SJSA1 (cell line): ENCODE measurements at places on chromosomes 2 and 18.

DNA sequence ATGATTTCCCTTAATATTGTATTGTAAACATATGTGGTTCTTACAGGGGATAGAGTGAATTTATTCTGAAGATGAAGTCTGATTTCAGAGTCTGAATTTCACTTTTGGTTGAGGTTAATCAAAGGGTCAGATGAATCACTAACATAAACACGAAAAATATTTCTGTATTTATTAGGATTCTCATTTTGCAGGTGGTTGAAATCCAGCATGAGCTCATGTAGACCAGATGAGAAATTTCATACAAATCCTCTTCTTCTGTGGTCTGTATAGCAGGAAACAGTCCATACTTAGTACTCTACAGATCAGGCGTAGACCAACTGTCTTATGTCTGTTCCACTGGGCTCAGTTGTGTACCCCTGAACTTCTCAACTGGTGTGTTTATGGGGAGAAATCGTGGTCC lies 157.8 kb downstream of the BABAM2 start:
- no peaks in the 10 kb centered on the region for H3K27me3 ChIP-seq
- H3K36me3 ChIP-seq: no peaks in the 10 kb centered on the region
- H3K4me1 ChIP-seq: peaks cover 21% of the 10 kb centered on the region
- no peak overlapping the region for H3K4me3 ChIP-seq

- H3K4me3 ChIP-seq: no peak overlapping the region
- no peaks in the 10 kb centered on the region for H3K27me3 ChIP-seq
- H3K36me3 ChIP-seq: no peaks in the 10 kb centered on the region
- H3K27ac ChIP-seq: no peak overlapping the region
- no peaks in the 10 kb centered on the region for H3K4me1 ChIP-seq
Measured at GRCh38 chr18:70489986-70490933, 201.4 kb downstream of the SOCS6 start.

- H3K27ac ChIP-seq: no peak overlapping the region
- H3K4me3 ChIP-seq: no peak overlapping the region
- no peaks in the 10 kb centered on the region for H3K36me3 ChIP-seq
- H3K4me1 ChIP-seq: no peaks in the 10 kb centered on the region
Measured at GRCh38 chr18:37563931-37564392, 1.6 kb downstream of the CELF4 start.

GRCh38 chr2:231988179-231988866 lies 26.8 kb downstream of the DIS3L2 start:
- DNase-seq: no peak
- H3K36me3 ChIP-seq: peaks cover 4% of the 10 kb centered on the region
- H3K4me1 ChIP-seq: peaks cover 10% of the 10 kb centered on the region
- no peak overlapping the region for H3K27ac ChIP-seq

DNA sequence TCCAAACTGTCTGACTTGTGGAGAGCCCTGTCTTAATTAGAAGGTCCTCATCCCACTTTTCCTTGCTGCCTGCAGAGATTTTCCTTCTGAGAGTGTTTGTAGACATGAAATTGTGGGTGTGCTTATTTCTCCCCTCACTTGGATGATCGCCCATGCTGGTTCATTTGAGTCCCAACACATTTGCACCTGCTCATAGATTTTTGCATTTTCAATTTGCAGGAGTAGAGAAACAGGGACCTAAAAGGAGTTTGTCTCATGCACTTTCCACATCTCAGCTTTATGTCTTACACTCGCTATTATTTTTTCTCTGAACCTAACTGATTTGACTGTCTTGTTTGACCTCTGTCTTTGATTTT lies 33.2 kb upstream of the FHL2 start:
- no peak overlapping the region for H3K4me3 ChIP-seq
- H3K27ac ChIP-seq: no peak overlapping the region
- DNase-seq: no peak
- 0 out of 2 replicates have a peak, but pooled peaks cover 4% of the 10 kb centered on the region for H3K27me3 ChIP-seq
- no peaks in the 10 kb centered on the region for H3K36me3 ChIP-seq
- H3K4me1 ChIP-seq: no peaks in the 10 kb centered on the region

GRCh38 chr2:48738806-48739205 lies 16.7 kb downstream of the LHCGR start:
- no peak overlapping the region for H3K4me3 ChIP-seq
- DNase-seq: no peak
- peaks cover 28% of the 10 kb centered on the region for H3K4me1 ChIP-seq
- no peaks in the 10 kb centered on the region for H3K27me3 ChIP-seq
- H3K36me3 ChIP-seq: no peaks in the 10 kb centered on the region
- H3K27ac ChIP-seq: no peak overlapping the region
